ENCODE measurements at places on chromosomes 5 and 9. TPM values are rescaled to one million over a fixed set of nuclear protein-coding genes. Genes with fewer than 3 reads are reported as not detected.

The NFX1 gene
- polyA plus RNA-seq: 35.2 TPM

The FAM169A gene
- 6.3 TPM for polyA plus RNA-seq

The ANKRD18A gene
- 3.7 TPM for polyA plus RNA-seq

The KIF20A gene
- 33.7 TPM for polyA plus RNA-seq

The C9orf50 gene
- polyA plus RNA-seq: 0.23 TPM

The ADAMTSL2 gene
- 8.5 TPM for polyA plus RNA-seq

The ZFP2 gene
- polyA plus RNA-seq: 5.9 TPM

The BTNL3 gene
- 0.31 TPM for polyA plus RNA-seq

The TRPM6 gene
- 0.64 TPM for polyA plus RNA-seq

The ARHGEF39 gene
- polyA plus RNA-seq: 17.7 TPM

The CDO1 gene
- polyA plus RNA-seq: 59.5 TPM

The PCDHGB6 gene
- 8.4 TPM for polyA plus RNA-seq

The PLAC8L1 gene
- polyA plus RNA-seq: 0.90 TPM

The CDH9 gene
- 0.09 TPM for polyA plus RNA-seq

The FGD3 gene
- polyA plus RNA-seq: 6.2 TPM

The GLDC gene
- polyA plus RNA-seq: 4.3 TPM

The PIK3R1 gene
- 78.4 TPM for polyA plus RNA-seq

The RAB14 gene
- polyA plus RNA-seq: 92.8 TPM

The TNFSF15 gene
- polyA plus RNA-seq: 12.4 TPM

The SVEP1 gene
- polyA plus RNA-seq: 21.7 TPM

The ZNF622 gene
- 21.2 TPM for polyA plus RNA-seq

The LRRC26 gene
- not detected for polyA plus RNA-seq

The EQTN gene
- polyA plus RNA-seq: 0.26 TPM

The PCDHGA3 gene
- polyA plus RNA-seq: 3.3 TPM

The PCDHA2 gene
- 0.33 TPM for polyA plus RNA-seq

The STKLD1 gene
- 3.4 TPM for polyA plus RNA-seq

The NRARP gene
- polyA plus RNA-seq: 9.4 TPM

The CRHBP gene
- polyA plus RNA-seq: 0.56 TPM

The PCDHGA11 gene
- polyA plus RNA-seq: 4.1 TPM

The PCDHGA1 gene
- polyA plus RNA-seq: 0.39 TPM

The MAP1B gene
- polyA plus RNA-seq: 24.0 TPM

The PCA3 gene
- 0.21 TPM for polyA plus RNA-seq

The PCDHGB2 gene
- polyA plus RNA-seq: 4.4 TPM

The BRINP1 gene
- 0.15 TPM for polyA plus RNA-seq

The USP20 gene
- polyA plus RNA-seq: 24.4 TPM

The PCDHA8 gene
- polyA plus RNA-seq: 0.13 TPM

The TDRD7 gene
- polyA plus RNA-seq: 7.3 TPM

The CBY3 gene
- polyA plus RNA-seq: 0.72 TPM

The PITX1 gene
- 0.59 TPM for polyA plus RNA-seq

The RC3H2 gene
- polyA plus RNA-seq: 41.4 TPM

The SPINK4 gene
- polyA plus RNA-seq: not detected

The ALDH1A1 gene
- 24.7 TPM for polyA plus RNA-seq

The TAF11L5 gene
- not detected for polyA plus RNA-seq

The CATSPER3 gene
- 0.81 TPM for polyA plus RNA-seq

The PCDHGC5 gene
- 1.1 TPM for polyA plus RNA-seq

The ELOVL7 gene
- 4.8 TPM for polyA plus RNA-seq

The NFIB gene
- 135 TPM for polyA plus RNA-seq

The TMEM174 gene
- 0.13 TPM for polyA plus RNA-seq

The FRMPD1 gene
- 0.17 TPM for polyA plus RNA-seq

The KLF4 gene
- polyA plus RNA-seq: 56.1 TPM

The ADAMTS6 gene
- 10.3 TPM for polyA plus RNA-seq
